Stimulated activated CD4-positive, alpha-beta T cell treated with anti-CD3 and anti-CD28 coated beads, TNF-alpha, amount 100 ng/mL, for 4 hours (primary cell): ENCODE measurements at places on chromosomes 6 and 20.

DNA sequence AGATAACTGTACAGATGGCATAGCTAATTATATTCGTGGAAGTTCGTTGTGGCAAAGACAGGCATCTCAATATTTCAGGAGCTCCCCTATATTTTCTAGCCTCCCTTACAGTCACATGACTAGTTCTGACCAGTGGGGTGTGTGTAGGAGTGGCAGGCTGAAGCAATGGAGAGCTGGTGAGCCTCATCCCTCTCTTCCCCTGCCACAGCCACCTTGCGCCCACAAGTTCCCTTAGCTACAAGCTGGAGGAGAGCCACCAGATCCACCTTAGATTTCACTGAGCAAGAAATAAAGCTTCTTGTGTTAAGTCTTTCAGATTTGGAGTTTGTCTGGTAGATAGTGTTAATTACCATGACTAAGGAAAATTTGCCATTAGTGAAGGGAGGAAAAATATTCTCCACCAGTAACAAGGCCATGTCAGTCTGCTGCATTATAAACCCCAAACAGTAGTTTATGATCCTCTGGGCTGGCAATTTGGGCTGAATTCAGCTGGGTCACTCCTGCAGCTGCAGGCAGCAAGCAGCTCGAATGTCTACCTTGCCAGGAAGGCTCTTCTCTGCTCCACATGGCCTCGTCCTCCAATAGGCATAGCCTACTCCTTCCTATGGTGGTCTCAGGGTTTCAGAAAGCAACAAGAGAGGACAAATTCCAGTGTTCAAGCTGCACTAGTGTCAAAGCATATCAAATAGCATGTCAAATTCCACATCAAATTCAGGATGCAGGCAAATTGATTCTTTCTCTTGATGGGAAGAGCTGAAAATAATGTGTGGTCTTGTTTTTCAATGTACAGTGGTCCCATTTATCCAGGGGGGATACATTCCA lies 7.4 kb upstream of the RBCK1 start:
- no peak for DNase-seq

GRCh38 chr6:139330826-139331500 lies 39.2 kb upstream of the TXLNB start:
- no peak for DNase-seq

GRCh38 chr20:25299806-25300205 lies 51.9 kb downstream of the PYGB start:
- DNase-seq: no peak

- no peak for DNase-seq
Observed at GRCh38 chr6:99645986-99646385, 39.4 kb downstream of the PRDM13 start.

DNA sequence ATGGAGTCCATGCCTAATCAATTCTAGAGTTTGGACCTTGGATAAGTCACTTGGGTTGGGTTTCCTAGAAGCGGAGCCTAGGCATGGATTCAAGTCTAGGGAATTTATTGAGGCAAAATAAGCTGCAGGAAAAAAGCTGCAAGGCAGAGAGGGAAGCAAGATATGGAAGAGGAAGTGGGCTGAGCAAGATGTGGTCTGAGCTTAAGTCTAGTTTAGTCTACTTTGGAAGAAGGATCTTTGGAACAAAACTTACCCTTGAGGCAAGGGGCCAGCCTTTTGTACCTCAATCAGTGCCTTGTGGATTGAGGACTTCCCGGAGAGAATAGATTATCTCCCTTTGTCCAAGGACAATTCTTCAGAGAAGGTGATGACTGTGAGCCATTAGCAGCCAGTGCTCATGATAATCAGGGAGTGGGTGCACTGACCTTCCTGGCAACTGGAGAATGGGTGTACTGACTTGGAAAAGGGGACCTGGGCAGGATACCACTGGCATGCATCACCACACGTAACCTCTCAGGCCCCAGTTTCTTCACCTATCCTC lies 10.9 kb downstream of the ZSCAN9 start:
- DNase-seq: no peak

DNA sequence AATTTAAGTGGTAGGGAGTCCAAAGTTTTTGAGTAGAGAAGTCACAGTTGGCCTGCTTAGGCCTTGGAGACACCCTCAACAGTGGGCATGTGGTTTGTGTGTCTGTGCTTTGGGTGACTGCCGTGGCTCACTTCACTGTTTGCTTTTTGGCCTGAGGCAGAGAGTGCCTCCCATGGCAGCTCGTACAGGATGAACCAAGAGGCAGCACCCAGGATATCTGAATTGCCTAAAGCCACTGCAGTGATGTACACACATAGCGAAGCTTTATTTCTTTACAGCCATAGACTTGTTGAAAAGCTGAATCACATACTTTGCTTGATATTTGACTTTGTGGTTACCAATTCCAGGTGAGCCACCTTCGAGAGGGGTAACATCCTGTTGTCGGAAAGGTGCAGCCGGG lies 21.6 kb downstream of the RREB1 start:
- no peak for DNase-seq

- no peak for DNase-seq
Observed at GRCh38 chr6:139080255-139080920, 51.8 kb downstream of the ABRACL start.

DNA sequence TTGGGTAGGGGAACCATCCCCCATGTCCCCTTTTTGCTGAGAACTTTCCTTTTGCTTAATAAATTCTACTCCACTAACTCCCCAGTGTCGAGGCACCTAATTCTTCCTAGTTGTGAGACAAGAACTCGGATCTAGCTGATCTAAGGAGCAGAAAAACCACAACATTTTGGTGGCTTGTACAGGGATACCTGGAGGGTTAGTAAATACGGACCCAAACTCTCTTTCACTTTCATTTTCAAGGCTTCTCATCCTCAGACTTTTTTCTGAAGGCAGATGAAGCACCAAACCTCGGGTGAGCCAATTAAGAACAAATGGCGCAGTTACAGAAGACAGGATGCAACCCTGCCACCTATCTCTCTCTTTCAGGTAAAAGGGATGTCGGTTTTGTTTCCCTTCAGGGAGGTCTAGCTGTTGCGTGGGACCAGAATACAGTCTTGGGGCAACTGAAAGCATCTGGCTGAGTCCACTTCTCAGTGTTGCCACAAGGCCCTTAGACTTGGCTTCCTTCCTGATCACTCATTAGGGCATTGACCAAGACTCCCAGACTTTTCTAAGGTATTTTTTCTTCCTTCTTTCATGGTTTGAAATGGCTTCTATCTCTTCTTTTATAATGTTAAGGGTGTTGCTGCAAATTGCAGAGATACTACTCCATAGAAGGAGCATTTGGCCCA lies 11.1 kb upstream of the HTR1B start:
- DNase-seq: no peak

GRCh38 chr6:158536084-158536890 lies 23.6 kb upstream of the TMEM181 start:
- DNase-seq: no peak

- no peak for DNase-seq
Observed at GRCh38 chr6:33845031-33845745, 41.4 kb upstream of the MLN start.

GRCh38 chr6:84304881-84305280 lies 77.4 kb upstream of the CEP162 start:
- no peak for DNase-seq

DNA sequence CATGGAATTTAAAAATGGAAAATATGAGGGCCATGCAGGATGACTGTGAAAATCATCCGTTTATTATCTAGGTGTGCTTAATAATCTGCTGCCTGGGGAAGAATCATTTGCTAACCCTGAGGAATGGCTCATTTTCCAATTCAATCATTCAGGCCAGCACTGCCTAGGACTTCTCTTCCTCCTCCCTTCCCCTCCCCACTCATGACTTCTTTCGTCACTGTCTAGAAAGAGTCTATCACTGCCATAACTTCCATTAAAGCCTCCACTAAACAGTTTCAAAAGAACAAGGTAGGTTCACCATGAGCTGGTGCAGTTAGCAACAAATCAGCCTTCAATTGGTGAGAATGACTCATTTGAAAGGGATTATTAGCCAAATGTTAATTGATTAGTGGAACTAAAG lies 43.9 kb downstream of the TSHZ2 start:
- no peak for DNase-seq

- no peak for DNase-seq
Observed at GRCh38 chr6:165647041-165647440, 16.0 kb downstream of the PDE10A start.

- DNase-seq: no peak
Observed at GRCh38 chr20:33679758-33680485, 5.7 kb upstream of the NECAB3 start.

- no peak for DNase-seq
Observed at GRCh38 chr20:59064214-59064722, 21.7 kb upstream of the PRELID3B start.

DNA sequence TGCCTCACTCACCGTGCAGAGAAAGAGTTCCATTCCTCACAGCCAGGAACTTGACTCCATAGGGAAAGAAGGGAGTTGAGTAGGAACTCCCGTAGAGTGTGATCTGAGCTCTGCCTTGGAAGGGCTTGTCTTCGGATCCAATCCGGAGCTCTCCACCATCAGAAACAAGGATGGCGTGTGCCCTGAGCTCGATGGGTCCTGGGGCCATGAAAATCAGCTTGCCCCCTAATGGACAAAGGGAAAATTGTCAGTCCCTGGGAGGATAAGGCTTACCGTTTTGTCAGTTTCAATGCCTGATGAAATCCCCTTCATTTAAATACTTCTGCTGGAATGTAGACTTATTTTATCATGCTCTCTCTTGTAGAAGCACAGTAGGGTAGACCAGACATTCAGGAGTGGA lies 153.3 kb downstream of the PKHD1 start:
- no peak for DNase-seq

GRCh38 chr20:44253528-44253927 lies 6.4 kb downstream of the GDAP1L1 start:
- DNase-seq: no peak

- no peak for DNase-seq
Observed at GRCh38 chr20:15842872-15843271, 730.4 kb downstream of the KIF16B start.

DNA sequence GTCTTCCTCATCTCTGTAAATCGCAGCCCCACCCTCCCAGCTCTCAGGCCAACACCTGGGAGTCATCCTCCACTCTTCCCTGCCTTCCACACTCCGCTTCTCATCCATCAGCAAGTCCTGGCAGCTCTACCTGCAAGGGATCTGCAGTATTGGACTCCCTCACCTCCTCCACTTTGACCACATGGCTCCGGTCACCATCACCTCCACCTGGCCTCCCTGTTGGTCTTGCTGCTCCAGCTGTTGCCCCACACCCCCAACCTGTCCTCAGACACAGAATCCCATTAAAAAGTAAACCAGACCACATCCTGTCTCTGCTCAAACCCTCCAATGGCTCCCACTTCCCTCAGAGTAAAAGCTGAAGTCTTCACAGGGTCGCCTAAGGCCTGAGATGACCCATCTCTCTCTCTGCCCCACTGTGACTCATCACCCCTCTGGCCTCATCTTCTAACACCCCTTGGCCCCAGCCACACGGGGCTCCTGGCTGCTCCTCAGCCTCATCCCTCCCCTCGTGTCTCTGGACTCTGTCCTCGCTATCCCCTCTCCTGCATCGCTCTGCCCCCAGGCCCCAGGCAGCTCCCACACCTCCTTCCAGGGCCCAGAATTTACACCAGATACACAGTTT lies 185.1 kb upstream of the SULF2 start:
- no peak for DNase-seq

DNA sequence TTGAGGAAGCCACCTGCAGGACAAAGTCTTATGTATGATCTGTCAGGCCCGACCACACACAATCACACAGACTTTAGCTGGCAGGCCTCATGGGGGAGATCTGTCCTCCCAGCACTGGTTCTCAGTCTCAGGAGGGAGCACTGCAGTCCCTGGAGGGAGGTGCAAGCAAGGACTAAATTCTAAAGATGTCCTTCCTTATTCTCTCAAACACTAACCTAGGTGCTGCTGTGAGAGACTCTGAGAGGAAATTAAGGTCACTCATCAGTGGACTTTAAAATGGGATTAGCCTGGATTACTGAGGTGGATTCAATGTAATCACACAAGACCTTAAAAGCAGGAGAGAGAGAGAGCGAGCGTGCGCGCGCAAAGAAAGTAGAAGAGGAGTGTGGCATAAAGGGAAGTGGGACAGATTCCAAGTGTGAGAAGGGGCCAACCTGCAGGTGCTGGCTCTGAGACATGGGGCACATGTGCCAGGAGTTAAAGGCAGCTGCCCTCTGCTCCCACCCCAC lies 14.3 kb downstream of the GLO1 start:
- DNase-seq: no peak

DNA sequence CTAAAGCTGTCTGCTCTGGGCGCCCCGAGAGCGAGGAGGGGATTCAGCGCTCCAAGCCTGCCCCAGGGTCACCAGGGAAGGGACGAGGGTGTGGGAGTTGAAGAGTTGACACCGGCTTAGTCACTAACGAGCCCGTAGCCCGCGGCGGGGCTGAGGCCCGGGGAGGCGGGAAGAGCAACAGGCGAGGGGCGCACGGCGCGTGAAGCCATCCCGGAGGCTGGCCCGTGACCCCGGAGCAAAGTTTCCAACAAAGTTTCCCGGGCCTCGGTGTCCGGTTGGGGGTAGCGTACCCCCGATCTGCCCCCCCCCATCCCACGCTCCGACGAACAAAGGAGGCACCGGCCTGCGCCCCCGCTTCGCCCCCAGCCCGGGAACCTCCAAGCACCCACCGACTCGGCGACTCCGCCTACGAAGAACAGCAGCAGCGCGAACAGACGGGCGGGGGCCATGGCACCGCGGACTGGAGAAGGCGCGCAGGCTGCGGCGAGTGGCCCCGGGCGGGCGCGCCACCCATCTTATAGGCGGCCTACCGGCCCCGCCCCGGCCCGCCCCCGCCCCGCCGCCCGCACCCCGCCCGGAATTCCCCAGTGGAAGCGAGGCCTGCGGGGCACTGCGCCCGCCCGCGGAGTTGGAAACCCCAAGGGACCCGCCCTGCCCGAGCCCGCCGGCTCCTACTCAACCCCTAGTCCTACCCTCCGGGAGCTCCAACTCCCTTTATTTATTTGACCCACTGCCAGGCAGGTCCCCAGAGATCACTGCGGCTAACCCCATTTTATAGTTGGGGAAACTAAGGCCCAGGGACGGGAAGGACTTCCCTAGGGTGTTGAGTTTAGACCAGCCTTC lies at the start of gene SDC4:
Gene SDC4 (minus strand): TSS at position 489 of the 843 bp plus-strand sequence. CDS start 40 bp downstream, at position 449.
- DNase-seq: peak; percentile 61

DNA sequence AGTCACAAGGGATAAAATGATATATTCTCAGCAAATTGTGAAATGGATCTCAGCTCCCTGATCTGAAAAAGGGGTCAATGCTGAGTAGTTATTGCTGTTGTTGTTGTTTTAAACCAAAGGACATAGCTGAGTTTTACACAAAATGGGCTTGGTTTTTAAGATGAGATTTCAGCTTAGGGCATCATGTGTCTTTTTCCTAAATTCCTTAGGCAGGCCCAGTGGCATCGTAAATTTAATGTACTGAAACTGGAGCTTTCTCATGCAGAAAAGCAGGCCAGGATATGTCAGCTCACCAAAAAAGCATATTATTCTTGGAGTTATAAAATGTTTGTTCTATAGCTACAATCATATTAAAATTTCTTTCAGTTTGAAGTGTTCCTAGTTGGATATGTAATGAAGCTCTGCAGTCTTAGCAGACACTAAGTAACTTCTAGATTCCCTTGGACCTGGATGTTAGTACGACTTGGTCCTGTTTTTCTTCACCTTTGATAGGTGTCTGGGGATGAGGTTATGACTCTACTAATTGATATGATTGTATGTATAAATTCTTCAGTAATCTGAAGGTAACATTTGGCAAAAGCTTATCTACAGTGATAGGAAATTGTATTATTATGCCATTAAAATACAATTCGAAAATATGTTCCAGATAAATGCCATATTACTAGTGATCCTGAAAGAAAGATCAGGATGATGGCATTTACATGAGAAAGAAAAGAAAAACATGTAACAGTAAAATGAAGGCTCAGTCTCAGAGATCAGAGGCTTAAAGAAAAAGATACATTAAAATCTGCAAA lies 663.3 kb downstream of the RFPL4B start:
- DNase-seq: no peak
